Fibroblast of skin of left quadriceps (primary cell): ENCODE measurements at places on chromosomes 16 and 17.

DNA sequence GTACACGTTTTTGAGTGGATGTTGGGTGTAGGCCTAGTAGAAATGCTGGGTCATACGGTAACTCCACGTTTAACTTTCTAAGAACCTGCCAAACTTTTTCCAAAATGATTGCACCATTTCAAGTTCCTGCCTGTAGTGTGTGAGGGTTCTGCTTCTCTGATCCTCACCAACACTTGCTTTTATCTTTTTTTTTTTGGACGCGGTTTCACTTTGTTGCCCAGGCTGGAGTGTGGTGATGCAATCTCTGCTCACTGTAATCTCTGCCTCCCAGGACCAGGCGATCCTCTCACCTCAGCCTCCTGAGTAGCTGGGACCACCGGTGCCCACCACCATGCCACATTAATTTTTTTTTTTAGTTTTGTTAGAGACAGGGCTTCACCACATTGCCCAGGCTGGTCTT lies 23.5 kb downstream of the ZNF750 start:
- DNase-seq, result no peak

GRCh38 chr17:9218064-9218635 lies 196.8 kb downstream of the NTN1 start:
- DNase-seq, result no peak

DNA sequence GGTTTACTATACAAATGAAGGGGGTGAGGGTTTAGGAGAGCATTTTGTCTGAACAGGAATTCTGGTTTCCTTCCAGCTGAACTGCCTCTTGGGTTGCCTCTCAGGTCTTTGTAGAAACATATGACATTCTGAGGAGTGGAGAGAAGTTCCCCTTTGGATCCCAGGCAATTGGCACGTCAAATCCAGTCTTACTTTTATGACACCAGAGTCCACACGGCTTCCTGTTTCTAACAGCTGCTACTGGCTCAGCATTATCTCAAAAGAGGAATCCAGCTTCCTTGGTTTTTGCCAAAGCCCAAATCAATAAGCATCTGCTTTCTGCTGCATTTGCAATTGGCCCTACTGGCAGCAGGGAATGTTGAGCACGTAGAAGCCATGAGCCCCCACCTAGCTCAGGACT lies 97.6 kb upstream of the FAM20A start:
- DNase-seq, result no peak

- no peak for DNase-seq
These were observed 33.0 kb upstream of the FOXJ1 start for GRCh38 chr17:76174037-76174436.
